ENCODE measurements at places on chromosomes 4 and X.

GRCh38 chrX:21757960-21758359 is at the start of gene SMPX:
Gene SMPX (minus strand): TSS chrX:21758116. CDS start chrX:21754290, 3,826 bp downstream.
- no peak for DNase-seq

DNA sequence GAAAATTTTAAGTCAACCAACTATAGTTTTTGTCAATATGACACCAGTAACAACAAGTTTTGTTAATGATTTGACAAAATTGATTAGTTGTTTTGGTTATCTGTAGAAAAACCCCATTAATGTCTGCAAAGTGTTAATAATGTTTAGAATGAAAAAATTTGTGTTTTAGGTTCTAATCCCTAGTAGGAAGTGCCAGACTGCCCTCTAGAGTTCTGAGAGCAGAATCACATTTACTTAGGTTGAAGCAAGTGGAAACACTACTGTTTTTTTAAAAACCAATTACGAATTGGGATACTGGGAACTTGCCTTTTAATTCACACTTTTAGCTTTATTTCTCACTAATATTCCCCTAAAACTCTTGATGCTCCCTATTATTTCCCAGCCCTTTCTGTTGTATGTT is 101.1 kb upstream of the CYLC1 start:
- no peak for DNase-seq

GRCh38 chrX:16213961-16214360 is 46.7 kb downstream of the MAGEB17 start:
- DNase-seq, result no peak

GRCh38 chr4:133320576-133321170 is 171.6 kb downstream of the PCDH10 start:
- no peak for DNase-seq

GRCh38 chr4:101037938-101038413 is 309.4 kb downstream of the PPP3CA start:
- no peak for DNase-seq

- no peak for DNase-seq
Observed at GRCh38 chr4:75494563-75494962, 19.6 kb downstream of the RCHY1 start.

DNA sequence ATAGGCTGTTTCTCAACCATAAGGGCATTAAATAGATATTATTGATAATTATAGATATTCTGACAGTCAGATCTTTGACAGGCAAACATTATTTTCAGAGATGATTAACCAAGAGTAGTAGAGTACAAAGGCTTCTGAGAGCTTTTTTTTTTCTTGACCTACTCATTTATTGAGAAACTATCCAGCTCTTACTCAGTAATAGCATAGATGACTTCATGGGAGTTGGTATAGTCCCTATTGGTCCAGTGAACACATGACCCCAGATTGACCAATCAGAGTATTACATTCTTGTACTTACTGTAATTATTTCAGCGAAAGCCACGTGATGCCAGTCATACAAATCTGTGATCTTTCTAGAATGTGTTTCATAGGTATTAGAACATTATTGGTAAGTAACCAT is 508.7 kb downstream of the FSTL5 start:
- no peak for DNase-seq

- DNase-seq, result no peak
Observed at GRCh38 chr4:153179100-153179499, 25.1 kb upstream of the TRIM2 start.

DNA sequence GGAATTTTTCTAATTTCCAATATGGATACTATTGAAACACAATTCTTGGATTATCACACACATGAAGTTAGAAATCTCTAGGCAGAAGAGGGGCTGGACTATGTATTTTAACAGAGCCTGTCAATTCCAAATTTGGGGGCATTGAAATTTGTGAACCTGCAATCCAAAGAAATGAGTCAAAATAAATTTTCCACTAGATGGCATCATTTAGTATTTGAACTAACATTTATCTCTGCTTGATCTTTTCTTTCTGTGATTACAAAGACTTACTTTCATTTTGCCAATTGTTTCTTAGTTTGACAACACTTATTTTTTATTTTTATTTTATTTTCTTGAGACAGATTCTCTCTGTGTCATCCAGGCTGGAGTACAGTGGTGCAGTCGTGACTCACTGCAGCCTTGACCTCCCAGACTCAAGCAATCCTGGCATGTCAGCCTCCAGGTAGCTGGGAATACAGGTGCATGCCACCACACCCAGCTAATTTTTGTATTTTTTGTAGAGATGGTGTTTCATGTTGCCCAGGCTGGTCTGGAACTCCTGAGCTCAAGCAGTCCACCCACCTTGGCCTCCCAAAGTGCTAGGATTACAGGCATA is 2.7 kb upstream of the PYURF start:
- DNase-seq, result no peak

DNA sequence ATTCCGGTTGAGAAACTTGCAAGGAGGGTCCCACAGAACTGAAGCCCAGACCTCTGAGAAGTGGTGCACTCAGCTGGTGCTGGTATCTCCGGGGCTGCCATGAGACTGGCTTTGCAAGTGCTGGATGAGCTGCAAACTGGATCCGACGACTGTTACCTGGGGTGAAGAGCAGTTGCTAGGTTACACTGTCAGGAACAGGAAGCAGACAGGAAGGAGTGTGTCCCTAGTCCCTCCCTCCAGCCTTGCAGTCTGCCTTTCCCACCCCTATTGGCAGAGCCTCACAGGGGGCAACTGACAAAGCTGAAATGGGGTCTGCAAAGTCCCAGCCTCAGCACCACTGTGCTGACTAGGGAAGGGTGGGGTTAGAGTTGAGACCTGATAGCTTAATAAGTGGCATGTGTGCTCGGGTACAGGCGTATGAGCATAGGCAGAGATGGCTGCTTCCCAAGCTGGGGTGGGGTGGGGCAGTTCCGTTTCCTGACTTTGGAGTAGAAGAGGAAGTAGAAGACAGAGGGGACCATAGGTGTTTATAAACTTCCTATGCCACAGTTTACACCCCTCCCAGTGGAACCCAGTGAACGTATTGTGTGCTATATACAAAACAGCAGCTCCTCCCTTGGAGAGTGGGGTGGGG is 18.0 kb downstream of the PPEF1 start:
- no peak for DNase-seq

DNA sequence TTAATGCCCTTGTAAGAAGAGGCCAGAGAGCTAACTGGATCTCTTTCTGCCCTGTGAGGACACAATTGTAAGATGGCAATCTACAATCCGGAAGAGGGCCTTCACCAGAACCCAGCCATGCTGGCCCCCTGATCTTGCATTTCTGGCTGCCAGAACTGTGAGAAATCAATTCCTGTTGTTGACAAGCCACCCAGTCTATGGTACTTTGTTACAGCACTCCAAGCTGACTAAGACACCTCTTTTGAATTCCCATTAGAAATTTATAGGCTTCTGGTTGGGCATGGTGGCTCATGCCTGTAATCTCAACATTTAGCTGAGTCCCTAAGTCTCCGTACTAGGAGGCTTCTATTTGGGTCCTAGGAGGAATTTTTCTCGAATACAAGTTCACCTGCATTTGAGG is 48.8 kb upstream of the RELL1 start:
- DNase-seq, result no peak

- peak; percentile 83 for DNase-seq
Observed at GRCh38 chr4:6782147-6782845, at the start of gene KIAA0232. Gene KIAA0232 (plus strand): TSS chr4:6782727. CDS start chr4:6824454, 41,727 bp downstream.

DNA sequence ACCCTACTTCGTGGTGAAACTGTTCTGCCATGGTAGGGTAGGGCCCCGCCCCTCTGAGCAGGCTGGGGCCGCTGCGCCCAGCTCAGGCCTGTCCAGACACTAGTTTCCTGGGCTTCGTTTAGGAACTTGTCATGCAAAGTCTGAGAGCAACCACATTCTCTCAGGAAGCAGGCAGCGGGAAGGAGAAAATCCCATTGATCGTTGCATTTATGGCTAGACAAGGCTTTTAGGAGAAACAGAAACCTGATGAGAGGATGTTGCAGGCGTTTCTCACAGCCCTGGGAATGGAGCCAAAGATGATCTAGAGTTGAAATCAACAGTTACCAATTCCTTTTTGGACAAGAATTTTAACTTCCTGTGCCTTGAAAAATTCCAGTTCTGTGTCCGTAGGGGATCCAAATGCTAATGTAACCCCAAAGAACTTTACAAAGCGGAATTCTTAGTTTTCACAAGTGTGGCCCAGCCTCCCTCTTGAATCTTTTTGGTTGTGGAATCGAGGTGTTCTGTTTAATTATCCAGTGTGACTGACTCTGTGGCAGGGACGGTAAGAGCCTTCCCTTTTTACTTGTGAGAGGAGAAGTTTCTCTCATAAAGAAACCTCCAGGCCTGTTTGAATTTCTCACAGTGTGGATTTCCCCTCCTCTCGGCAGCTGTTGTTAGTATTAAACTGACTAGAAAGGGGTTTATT is 4.5 kb upstream of the CXCL9 start:
- DNase-seq, result no peak

GRCh38 chrX:48465336-48465933 is 4.6 kb downstream of the SLC38A5 start:
- DNase-seq, result no peak

DNA sequence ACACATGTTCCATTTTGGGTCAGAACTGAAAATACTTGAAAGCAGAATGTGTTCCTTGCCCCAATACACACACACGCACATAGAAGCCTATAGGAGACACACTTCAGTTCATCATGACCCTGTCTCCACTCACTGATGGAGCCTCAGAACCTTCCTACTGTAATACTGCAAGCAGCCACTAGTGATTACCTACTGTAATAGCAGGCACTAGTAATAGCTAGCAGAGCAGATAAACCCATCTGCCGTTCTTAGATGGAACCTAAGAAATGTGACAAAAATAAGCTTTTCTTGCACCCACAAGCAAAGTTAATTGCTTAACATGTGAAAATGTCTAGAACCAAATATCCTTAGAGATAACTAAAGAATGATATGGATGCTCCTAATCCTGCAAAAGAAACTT is 13.6 kb downstream of the AMTN start:
- DNase-seq, result no peak

DNA sequence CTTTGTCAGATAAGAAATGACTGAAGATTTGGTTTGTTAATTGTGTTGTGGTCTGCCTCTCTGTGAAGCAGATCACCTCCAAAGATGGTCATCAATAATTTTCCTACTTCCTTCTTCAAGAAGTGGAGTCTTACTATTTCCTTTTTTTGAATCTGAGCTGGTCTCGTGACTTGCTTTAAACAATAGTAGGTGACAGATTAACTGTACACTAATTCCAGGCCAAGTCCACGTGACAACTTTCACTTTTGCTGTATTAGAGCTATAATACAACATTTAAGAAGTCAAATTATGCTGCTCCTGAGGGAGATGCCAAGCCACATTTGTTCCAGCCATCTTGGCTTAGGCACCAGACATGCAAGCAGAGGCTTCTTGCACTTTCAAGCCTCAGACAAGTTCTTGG is 393.8 kb upstream of the GRID2 start:
- DNase-seq, result no peak

DNA sequence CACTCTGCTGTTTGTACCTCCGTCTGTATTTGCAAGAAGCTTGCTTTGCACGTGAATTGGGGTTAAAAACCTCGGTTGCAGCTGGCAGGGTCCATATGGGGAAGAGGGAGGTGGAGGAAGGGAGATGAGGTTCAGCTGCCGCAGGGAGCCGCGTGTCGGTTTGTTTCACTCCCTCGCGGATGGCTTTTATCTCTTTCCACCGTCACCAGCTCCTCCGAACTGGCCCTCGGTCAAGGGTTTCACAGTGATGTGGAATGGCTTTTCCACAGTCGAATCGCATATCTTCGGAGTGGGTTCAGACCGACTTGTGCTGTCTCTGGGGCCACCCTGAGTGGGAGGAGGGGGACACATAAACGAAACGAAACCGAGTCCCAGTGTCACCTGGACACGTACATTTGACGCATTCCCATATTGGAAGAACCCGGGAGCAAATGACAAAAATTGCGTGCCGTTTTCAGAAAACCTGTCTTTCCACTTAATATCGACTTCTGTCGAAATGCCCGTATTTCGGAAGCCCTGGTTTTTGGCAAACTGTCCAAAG is 929 bp downstream of the ZBTB33 start:
- no peak for DNase-seq

GRCh38 chr4:57550198-57550597 is 440.0 kb upstream of the IGFBP7 start:
- no peak for DNase-seq

DNA sequence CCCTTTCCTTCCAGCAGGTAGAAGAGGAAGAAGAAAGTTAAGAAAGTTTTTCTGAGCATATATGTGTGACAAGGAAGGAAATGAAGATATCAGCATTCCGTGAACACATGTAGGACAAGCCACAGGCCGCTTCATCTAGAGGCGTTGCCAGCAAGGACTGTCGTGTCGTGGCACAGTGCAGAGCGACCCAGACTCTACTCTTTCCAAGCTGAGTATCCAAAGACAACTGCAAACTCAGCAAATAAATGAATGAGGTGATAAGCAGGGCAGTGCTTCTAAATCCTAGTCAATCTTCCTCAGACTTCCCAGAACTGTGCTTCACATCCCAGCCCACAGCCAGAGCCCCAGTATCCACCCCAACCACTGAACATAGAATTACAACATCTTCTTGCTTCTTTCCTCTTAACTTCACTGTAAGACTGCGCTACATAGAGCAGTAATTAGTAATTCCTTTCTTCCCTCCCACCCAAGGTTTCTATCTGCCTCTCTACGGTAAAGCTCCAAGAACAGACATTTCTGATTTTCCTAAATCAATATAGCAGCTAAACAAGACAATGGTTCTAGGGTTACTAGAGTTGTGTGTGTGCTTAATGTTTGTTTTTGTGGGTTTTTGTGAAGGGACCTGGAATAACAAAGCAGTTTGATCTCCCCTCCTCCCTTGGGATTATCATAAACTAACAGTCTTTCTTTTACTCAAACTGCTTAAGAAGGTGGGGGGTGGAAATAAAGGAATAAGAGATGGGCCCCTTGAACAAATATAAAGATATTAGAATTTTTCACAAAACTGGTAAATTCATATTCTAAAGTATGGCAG is 71.6 kb downstream of the PAPSS1 start:
- DNase-seq, result no peak

DNA sequence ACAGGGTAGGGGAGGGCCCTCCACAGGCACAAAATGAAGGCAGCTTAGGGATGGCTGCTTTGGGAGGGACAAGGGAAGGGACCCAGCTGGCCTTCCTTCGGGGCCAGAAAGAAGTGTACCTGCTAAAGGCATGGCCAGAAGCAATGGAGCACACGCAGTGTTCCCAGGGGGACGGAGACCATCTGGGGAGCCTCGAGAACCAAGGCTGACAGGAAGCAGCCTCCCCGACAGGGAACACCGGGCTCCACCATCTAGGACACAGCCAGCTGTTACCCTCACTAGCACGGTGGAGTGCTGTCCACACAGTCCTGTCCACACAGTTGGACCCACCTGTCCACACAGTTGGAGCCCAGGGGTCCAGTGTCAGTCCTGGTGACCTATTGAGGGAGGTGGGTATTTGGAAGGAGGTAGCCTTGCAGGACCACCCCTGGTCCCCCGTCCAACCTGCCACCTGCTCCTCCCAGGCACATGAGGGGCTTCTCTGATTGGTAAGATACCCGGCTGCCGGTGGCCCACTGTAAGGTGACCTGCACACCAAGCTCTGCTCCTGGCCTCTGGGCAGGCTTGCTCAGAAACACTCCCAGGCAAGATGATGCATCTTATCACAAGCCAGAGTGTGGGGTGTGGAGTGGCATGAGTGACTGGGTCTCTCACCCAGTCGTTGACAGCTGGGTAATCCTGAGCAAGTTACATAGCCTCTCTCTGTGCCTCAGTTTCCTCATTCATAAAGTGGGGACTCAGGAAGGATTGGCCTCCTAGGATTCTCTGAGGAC is 20.5 kb upstream of the AFAP1 start:
- no peak for DNase-seq

Data from activated T-cell treated with anti-CD3 and anti-CD28 coated beads for 24 hours (primary cell).